Suppressor macrophage treated with lipopolysaccharide for 1 hour (primary cell): ENCODE measurements at places on chromosomes 5 and 9.

GRCh38 chr5:143807401-143807800 is 4.6 kb upstream of the HMHB1 start:
- DNase-seq, result no peak

GRCh38 chr5:50794812-50795211 is 128.4 kb downstream of the PARP8 start:
- DNase-seq, result no peak

- DNase-seq, result peak; percentile 65
These were observed 92.4 kb downstream of the ARL15 start for GRCh38 chr5:54217826-54218503.

DNA sequence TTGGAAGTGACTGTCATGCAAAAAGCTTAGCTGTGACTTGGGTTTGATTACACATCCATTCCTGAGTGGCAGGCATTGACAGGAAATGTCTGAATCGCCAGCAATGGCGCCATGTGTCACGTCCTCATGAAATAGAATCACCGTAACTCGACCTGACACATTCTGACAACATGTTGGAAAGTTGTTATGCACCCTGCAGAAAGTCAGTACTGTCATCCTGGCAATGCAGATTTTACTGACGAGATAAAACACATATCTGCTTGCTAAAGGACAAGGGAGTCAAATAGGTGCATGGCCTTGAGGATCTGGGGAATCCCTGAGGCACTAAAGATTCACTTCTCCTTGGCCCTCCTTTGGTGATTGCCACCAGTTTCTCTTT is 344.2 kb downstream of the SPATA31D1 start:
- DNase-seq, result no peak

- peak; percentile 26 for DNase-seq
These were observed 589.1 kb downstream of the ZNF608 start for GRCh38 chr5:124157320-124157719.
